ENCODE measurements at places on chromosomes 12 and 14.

GRCh38 chr14:56394826-56395530 is 184.6 kb upstream of the TMEM260 start:
- DNase-seq: no peak

DNA sequence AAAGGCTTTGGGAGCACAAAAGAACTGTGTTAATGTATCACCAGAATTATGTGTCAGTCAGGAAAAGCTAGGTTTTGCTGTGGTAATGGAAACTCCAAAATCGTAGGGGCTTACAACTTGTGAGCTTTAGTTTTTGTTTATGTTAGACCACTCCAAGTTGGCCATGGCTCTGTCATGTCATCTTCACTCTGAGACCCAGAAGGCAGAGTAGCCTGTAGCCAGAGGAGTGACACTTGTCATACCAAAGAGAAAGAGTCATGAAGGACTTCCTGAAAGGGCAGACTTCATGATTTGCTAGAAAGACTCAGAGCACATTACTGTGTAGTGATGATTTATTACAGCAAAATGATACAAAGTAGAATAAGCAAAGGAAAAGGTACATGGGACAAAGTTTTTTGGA is 133.6 kb upstream of the SSTR1 start:
- DNase-seq: peak; percentile 31

DNA sequence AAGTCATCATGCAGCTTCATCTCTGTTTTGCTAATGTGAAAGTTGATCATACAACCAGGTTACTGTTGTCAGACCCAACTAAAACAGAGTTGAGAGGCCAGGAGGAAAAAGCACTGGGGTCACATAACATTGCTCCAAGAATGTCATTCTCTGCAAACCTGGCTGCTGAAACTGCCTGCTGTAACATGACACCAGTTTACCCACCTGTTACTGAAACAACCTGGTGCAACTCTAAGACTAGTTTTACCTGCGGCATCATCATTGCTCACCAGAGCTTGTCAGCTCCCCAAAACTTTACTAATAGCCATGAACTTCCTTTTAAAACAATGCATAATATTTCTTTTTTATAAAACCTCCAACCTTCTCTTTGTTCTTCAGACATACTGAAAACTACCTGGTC is 30.7 kb upstream of the DEGS2 start:
- DNase-seq: no peak

DNA sequence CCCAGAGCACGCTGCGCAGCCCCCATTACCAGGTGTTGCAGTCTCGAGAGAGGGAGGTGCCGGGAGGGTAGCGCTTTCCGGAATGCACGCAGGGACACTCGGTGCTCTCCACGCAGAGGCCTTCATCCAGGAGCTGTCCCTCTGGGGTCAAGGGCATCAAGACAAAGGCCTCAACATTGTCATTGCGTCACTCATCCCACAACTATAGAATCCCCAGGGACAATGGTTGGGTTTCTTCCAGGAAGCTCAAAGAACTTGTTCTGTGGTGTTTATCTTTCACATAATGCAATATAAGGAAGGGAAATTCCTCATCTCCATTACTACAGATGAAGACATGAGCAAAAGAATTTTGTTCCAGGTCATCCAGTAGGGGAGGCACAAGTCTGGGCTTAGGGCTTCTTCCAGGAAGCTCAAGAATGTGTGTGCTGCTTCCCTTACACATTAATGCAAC is 52.1 kb downstream of the VWF start:
- peak; percentile 57 for DNase-seq
